Activated T-helper 1 cell treated with anti-CD3 and anti-CD28 coated beads, Interleukin-12 subunit alpha, Interleukin-12 subunit beta, Interleukin-2, Interleukin-4 antibody, amounts not matched to agents 30 ng/mL and 10 ng/mL and 1 ng/mL, durations not matched to agents 14 hours and 24 hours and 36 hours (primary cell): ENCODE measurements at places on chromosomes 7 and 10. TPM values are rescaled to one million over a fixed set of nuclear protein-coding genes. Genes with fewer than 3 reads are reported as not detected.

DNA sequence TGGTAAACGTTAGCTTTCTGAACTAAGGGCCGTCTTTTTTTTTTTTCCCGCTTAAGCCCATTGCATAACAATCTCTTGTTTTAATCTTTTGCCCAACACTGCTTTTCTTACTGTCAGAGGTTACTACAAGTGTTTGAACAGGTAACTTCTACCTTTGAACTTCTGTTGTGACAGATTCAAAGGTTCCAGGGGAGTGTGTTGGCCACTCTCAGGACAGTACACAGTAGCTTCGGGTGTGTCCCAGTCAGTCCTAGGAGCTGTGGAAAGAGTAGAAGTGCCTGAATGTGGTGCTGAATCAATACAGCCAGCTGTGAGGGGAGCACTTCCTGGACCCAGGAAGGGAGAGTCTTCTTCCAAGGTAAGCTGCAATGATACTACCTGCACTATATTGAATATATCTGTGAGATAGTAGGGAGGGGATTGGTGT, at the start of gene ACSL5:
Gene ACSL5, plus strand, starts transcription at position 205 of the 427 bp plus-strand sequence. CDS start 20,831 bp downstream, outside the sequence.
- no peak for DNase-seq

GRCh38 chr7:37035631-37036030, 311.3 kb upstream of the AOAH start:
- no peak for DNase-seq

- DNase-seq = no peak
Measured at GRCh38 chr7:99242682-99243081, 30.0 kb upstream of the MYH16 start.

- no peak for DNase-seq
Measured at GRCh38 chr7:123492485-123492884, 41.9 kb downstream of the IQUB start.

DNA sequence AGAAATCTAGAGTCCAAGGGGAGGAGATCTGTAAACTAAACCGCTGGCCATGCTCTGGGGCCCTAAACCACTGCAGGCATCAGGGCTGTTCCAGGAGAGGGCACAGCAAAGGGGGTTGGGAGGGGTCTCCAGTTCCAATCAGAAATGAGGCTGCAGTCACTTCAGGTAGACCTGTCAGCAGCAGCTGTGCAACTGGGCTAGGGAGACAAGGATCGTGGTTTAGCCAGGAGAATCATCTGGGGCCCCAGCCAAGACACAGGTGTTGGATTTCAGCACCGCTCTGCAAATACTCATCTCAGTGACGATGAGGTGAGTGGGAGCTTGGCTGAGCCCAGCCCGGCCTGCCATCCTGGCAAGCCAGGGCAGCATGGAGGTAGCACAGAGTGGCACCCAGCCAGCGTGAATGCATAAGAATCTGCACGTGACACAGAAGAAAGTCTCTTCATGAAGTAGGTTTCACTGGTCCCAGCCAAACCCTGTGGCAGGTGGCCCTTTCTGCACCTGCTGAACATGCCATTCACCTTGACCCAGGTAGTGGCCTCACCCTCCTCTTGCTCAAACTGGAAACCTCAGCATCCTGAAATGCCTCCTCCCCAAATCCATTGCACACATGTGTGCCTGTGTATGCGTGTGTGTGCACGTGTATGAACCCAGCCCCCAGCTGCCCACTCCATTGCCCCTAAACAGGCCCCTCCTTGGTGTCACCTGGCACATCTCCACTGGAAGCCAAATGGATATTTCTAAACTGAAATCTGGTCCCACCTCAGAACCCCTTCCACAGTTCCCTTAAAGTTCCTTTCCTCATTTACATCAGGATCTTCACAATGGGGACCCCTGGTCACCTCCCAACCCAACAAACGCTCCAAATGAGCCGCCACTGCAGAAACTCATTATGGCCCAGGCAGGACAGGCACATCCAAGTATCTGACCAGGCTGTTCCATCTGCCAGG, 9.6 kb downstream of the GPRIN2 start:
- DNase-seq = no peak

The CYP26A1 gene
- not detected in 2 replicates for total RNA-seq

The VSTM4 gene
- 0.20 and 0.23 TPM in 2 replicates for total RNA-seq

The ANKRD2 gene
- total RNA-seq = not detected in 2 replicates

- DNase-seq = no peak
Measured at GRCh38 chr10:78053211-78053868, 19.7 kb downstream of the RPS24 start.

The ITGA8 gene
- not detected in 2 replicates for total RNA-seq

The FFAR4 gene
- total RNA-seq = not detected in 2 replicates

The NXPH1 gene
- total RNA-seq = not detected in 2 replicates

GRCh38 chr7:11636274-11636673, 195.7 kb downstream of the THSD7A start:
- DNase-seq = no peak

DNA sequence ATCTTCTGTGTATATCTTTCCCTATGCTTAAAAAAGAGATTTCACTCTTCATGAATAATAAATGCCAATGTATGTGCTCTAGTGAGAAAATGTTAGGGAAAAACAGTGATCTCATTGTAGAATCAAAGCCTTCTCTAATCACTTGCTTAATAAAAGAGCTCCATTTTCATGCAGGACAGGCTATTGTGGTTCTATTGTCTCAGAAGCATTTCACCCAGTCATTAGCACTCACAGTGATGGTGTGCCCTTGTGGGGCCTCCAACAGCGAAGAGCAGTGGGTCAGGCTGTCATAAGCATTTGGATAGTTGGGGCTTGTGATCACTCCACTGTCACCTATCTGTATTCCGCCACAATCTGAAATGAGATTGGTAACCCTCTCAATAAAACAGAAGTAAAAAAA, 83.9 kb upstream of the RSU1 start:
- no peak for DNase-seq

- DNase-seq = no peak
Measured at GRCh38 chr10:97365761-97366351, 31.3 kb upstream of the FRAT2 start.

GRCh38 chr7:143477501-143478150, at the start of gene TAS2R41:
TSS of gene TAS2R41 (plus strand) at chr7:143477873. CDS start at chr7:143477873, 0 bp downstream.
- DNase-seq = no peak

DNA sequence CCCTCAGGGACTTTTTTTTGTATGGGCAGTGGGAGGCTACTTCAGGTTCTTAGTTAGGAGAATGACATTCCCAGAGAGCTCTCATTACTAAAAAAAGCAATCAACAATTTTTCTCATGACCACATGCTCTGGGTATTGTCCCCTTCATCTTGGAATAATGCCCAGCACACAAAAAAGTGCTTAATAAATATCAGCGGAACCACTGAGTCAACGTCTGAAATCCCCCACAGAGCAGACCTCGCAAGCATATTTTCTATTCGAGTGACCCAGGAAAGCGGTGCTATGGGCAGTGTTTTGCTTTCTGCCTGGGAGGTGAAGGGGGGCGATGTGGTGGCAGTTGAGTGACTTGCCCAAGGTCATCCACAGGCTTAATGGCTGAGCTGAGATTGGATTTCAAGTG, 493.4 kb upstream of the ZMIZ1 start:
- no peak for DNase-seq

The CSTF2T gene
- total RNA-seq = 42.3 and 44.8 TPM in 2 replicates

- DNase-seq = no peak
Measured at GRCh38 chr7:20439416-20440185, 108.9 kb downstream of the ITGB8 start.

DNA sequence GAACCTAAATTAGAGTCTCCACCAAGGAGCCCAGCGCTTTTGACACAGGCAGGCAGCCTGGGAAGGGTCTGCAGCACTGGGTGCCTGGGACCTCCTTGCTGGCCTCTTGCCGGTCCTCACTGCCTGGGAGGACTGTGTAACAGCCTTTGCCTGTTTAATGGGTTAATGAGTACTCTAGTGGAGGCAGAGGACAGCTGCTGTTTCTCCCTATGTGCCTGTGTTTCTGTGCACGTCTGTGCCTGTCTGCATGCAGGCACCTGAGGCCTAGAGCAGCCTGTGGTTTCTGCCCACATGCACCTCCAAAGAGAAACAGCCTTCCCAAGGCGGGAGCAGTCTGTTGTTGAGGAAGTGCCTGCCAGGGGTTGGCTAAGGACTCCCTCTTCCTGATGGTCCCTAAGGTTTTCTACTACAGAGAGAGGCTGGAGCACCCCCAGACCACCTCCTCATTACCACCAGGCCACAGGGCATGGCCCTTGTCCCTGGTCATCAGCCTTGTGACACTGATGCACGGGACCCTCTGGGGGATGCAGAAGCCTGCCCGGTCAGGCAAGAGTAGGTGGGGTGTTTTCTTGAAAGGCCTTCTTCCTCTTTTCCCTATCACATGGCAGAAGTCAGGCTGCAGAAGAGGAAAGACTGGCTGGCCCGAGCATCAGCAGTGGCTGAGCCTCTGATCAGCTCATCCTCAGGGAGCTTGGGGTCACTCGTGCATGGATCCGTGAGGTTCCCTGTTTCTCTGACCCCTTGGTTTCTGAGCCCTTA, 14.2 kb downstream of the SLC29A3 start:
- DNase-seq = no peak

GRCh38 chr7:73976761-73977618, 51.0 kb upstream of the ELN start:
- DNase-seq = no peak

GRCh38 chr10:130202984-130203621, 66.9 kb downstream of the GLRX3 start:
- no peak for DNase-seq

DNA sequence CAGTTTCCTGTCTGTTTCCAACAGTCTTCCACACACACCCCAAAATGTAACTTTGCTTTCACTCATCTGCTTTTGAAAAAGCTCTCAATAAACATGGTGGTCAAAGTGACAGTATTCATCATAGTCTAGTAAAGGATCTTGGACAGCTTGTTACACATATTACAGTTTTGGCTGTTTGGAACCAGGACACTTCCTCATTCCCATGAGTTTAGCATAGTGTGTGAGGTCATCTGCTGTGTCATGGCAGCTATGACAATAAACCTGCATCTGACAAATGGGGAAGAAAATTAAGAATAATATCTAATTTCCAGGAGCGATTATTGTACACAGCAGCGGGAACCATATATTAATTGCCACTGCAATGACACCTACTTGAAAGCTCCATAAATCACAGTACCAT, 184.3 kb upstream of the SLC26A5 start:
- no peak for DNase-seq

DNA sequence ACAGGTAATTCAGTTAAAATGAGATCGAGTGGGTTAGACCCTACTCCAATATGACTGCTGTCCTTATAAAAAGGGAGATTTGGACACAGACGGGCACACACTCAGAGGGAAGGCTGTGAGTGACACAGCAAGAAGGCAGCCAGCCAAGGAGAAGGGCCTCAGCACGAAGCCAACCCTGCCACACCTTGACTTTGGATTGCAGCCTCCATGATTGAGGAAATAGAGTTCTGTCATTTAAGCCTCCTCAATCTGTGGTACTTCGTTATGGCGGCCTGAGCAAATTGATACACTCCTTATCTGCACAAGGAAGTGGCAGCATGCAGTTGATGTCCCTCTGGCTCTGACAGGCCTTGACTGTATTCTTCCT, 43.8 kb downstream of the SH2D4B start:
- DNase-seq = no peak

The NME8 gene
- not detected in 2 replicates for total RNA-seq

DNA sequence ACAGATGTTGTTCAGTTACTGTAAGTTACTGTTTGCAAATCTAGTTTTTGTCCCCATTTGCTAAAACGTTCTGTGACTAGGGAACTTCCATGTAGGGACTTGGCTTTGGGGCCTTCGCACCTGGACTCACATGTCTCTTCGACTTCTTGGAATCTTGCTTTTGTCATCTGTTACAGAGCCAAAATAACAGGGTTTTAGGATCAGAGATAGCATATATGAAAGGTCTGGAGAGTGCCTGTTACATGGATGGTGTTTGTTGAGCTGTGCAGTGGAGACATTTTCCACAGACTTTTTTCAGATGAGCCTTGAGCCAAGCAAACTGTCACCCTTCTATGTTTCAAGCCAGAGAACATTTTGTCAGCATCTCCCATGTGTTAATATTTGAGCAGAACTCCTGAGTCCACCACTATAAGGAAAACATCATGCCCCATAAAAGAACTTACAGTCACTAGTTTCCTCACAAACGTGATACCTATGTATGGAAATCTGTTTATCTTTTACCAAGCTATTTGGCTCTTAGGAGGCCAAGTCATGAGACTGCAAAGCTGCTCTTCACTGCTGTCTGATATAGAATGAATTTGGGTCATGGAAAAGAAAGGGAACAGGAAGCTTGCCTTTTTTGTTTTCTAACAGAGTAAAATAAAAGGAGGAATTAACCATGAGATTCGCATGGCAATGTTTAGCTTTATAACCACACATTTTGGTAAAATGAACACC, 818.6 kb upstream of the IGFBP3 start:
- no peak for DNase-seq

GRCh38 chr7:97226541-97226940, 109.0 kb downstream of the SDHAF3 start:
- DNase-seq = no peak

The TUBB8 gene
- total RNA-seq = not detected in 2 replicates

The PLEKHS1 gene
- 0.05 and 0.07 TPM in 2 replicates for total RNA-seq

GRCh38 chr10:16458166-16458955, 21.6 kb downstream of the PTER start:
- no peak for DNase-seq

The PTPRZ1 gene
- total RNA-seq = not detected in 2 replicates

- no peak for DNase-seq
Measured at GRCh38 chr10:11329062-11329673, 282.3 kb downstream of the USP6NL start.
